Thyroid gland (tissue), 4 donors: ENCODE measurements at places on chromosomes 4 and X.

DNA sequence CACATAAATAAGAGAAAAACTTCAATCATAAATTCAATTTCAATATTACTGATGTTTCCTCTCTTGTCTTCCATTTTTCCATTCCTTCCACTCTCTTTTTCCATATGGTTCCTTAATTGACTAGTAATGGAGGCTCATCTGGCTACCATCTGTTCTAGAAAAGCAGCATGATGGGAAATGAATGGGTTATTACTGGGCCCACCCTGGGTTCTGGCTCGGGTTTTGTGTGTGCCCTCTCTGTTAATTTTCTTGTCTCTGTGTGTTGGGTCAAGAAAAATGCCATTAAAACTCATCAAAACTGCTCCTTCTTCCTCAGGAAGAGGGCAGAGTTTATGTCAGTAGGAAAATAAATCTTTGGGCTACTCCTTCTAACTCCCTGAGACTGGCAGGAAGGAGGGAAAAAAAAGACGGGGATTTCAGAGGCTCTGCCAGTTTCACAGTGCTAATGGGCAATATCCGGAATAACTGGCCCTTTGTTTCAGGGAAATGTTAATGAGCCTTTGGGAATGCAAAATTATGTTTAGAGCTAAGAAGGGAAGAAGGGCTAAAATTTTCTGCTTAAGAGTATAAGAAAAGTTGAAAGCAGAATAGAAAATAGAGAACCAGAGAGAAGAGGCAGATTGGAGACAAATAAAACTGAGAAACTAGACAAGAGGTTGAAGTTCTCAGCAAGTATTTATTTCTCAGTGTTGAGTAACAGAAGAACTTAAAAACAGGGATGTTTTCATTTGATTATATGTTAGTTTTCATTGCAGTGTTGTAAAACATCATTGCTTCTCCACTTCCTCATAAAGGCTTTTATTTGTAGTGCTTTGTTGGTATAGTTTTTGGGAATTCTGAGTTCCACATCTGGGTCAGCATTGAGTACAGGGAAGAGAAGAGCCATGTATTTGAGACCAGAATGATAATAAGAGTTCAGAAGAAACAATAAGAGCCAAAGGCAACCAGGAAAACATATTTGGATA, 19.7 kb downstream of the GABRB1 start:
- DNase-seq: no peak

- DNase-seq: no peak
Observed at GRCh38 chrX:38336538-38337240, 9.4 kb upstream of the RPGR start.

GRCh38 chr4:18025288-18025687, 3.7 kb upstream of the LCORL start:
- no peak for DNase-seq

GRCh38 chr4:5749568-5749967, 38.6 kb downstream of the EVC start:
- DNase-seq: no peak

DNA sequence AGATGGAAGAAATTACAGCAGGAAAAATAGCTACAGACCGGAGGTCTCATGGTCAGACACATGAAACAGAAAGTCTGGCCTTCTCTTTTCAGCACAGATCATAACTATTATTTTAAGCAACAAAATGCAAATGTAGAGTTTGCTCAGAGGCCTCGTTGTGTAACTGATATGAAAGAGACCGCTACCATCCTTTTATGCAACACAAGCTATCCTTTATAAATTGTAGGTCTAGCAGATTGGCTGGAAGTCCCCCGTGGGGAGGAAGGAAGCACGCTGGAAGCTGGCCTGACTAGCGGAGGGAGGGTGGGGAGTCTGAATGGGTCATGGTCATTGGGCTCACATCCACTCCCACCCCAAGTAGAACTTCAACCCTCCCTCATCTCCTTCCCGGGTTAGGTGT, 27.7 kb downstream of the DMP1 start:
- DNase-seq: no peak

DNA sequence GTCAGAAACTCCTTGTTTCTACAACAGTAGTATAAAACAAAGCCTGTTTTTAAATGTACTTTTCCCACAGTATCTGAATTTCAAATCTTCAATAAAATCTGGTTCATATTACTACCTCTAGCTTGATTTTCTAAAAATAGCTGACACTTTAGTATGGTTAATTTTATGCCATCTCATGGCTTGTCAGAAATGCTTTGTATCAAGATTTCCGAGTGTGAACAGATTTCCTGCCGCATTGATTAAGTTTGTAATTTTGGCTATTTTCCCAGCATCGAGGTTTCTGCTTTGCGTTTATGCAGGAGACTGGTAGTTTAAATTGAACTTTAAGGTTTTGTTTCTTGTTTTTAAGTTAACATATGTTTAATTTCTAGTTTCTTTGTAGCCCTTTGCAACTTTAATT, 44.2 kb downstream of the CLCN3 start:
- no peak for DNase-seq

DNA sequence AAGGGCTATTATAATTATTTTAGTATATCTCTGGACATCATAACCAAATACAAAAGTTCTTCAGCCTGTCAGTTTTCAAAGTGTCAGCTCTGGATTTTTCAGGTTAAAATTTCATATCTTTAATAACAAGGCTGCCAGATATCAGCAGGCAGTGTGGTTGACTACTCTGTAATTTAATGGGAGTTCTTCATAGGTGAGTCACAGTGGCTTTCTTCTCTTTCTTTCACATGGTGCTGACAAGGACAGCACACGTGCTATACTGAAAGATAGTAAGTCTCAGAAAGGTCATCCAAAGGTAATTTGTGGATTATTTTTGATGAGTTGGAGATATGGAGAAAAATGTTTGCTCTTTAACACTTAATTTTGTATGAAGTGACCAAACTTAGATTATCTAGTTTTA, 43.2 kb downstream of the GALNT7 start:
- no peak for DNase-seq

DNA sequence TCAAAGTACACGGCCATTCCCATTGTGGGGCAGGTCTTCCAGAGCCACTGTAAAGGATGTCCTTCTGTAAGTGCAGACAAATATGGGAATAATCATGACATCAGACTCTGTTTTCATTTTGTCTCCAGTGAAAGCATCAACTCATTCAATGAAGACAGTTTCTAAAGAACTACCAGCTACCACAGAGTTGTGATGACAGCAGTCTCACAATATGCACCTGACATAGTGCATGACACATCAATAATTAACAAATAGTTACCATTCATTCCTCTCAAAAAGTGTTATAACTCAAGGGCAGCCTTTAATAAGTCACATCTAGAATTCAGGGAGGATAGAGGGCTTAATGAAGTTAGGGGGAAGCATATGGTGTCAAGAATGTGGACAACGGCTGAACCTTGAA, 20.2 kb downstream of the MTTP start:
- no peak for DNase-seq

DNA sequence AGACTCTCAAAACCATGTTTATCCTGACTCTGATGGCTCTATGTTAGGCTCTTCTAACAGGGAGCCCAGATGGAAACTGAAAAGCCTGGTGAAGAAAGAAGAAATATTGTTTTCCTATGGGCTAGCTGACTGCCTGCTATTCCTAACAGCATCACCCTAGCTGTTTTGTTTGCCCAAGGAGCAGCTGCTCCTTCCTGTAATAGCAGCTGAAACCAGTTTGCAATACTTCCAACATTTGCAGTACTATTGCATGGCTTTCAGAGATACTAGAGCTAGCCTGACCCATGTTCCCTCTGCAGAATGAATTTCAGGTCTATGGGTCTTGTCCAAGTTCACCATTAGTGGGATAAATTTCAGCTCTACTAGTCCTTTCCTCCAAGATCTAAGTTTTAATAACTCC, 495.2 kb downstream of the INPP4B start:
- no peak for DNase-seq

DNA sequence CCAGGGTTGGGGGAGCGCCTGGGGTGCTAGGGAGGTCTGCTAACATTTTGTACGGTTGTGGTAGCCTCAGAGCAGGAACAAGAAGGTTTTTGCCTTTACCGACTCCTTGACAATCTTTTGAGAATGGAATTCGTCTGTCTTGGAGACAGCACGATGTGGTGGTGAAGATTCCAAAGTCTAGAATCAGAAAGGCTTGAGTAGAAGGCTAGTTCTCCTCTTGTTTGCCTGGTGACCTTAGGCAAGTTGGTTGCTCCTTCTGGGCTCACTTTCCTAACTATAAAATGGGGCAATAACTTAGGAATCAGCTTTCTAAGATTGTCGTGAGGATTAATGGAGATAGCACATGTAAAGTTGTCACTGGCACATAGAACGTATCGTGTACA, 741 bp downstream of the FAM47E start:
- no peak for DNase-seq

DNA sequence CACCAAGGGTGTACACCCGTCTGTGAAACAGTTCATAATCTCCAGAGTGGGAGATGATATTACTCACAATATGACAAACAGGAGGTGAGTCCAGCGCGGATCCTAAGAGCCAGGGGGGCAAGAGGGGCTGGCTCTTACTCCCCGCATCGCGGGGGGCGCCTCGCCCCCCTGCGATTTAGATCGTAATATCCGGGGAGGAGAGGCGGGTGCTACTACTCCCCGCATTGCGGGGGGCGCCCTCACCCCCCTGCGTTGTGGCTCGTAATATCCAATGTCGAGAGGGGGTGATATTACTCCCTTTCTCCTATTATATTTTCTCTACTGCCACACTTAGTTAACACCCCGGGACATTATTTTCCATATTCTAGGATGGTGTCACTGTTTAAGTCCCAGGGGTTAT, 131.9 kb downstream of the ADRA2C start:
- DNase-seq: no peak

- DNase-seq: no peak
Observed at GRCh38 chr4:149910177-149910576, 94.5 kb upstream of the IQCM start.

GRCh38 chr4:128600410-128600809, 209.1 kb upstream of the JADE1 start:
- DNase-seq: peak; percentile 57

DNA sequence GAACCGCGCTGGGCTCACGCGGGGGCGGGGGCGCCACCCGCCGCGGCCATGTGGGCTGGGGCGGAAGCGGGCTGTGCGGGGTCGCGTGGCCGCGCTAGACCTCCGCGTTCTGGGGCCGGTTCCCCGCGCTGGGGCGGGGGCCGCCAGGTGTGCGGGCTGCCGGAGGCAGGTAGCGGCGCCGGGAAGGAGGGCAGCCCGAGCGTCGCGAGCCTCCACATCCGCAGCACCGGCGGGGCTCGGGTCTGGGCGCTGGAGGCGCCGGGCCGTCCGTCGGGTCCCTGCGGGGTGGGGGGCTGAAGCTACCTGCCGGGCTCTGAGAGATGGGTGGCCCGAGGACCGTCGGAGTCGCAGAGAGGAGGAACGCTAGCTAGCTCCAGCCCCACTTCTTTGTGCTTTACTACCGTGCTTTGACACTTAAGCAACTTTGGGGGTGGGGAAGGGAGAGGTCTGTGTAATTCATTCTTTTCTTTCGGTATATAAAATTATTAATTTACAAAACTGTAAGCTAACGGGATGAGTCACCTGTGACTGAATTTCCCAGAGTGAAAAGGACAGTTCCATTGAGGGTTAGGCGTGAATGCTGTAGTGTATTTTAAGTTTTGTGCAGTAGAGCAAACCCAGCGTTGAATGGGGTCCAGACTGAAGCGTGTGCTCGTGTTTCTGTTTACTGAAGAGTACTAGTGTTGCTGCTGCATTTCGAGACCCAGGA, 689 bp downstream of the METAP1 start:
- DNase-seq: peak; percentile 16

GRCh38 chr4:114015444-114015899, 36.0 kb upstream of the ARSJ start:
- no peak for DNase-seq

DNA sequence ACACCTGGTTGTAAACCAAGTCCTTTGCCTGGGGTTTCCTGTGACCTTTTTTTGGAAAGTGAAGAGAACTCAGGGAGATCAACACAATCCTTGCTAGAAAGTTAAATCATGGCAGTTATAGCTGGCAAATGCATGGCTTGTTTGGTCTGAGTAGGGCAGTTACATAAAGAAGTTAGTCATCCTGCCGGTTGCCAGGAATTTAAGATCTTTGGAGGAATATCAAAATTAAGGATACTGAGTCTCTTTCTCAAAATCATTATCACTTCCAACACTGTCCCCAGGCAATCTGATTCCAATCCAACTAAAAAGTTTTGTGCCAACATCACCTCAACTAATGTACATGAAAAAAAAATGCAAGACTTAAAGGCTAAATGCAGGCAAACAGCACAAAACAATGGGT, 40.3 kb downstream of the C4orf54 start:
- DNase-seq: no peak

DNA sequence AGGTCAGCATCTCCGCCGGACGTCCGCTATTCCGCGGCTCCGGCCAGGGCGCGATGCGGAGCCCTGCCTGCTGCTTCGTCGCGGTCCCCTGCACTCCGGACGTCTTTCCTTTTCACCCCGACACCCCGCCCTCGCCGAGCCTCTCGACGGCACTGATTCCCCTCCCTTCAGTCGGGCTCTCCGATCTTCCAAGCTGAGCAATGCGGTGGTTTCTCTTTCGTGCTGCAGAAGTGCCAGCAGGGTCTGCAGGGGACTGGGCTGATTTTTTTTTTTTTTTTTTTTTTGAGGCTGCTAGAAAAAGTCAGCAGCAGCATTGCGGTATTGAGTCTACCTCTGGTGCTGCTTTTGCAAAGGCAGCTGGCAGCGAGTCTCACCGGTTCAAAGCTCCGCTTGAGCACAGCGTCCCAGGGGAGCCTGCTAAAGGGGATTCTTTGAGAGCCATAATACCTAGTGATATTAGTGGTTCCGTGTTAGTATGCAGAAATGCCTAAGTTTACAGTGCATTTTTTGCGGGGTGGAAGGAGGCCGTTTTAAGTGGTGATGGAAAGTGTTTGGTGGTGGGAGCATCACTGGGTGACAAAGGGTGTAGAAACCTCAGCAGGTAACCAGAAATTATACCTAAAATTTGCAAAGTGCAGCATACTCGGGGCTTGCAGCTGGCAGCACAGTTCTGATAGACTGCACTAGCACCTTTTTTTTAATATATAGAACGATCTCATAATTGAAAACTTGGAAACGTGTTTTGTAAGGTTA, 969 bp downstream of the STIM2 start:
- peak; percentile 81 for DNase-seq

- DNase-seq: no peak
Observed at GRCh38 chr4:47432749-47433148, 30.8 kb downstream of the COMMD8 start.
